ENCODE measurements at places on chromosomes 5 and 9. TPM values are rescaled to one million over a fixed set of nuclear protein-coding genes. Genes with fewer than 3 reads are reported as not detected.

The SLC46A2 gene
- 1.2 TPM for total RNA-seq

The FSTL4 gene
- total RNA-seq: 0.69 TPM

The ERAP2 gene
- 2.2 TPM for total RNA-seq

The MAP1B gene
- total RNA-seq: 44.1 TPM

The POU5F2 gene
- 4.9 TPM for total RNA-seq

The CCL27 gene
- 7.6 TPM for total RNA-seq

Measured in skin of body (tissue), 3 donors.